Adipose tissue (tissue), 3 donors: ENCODE measurements at places on chromosomes 7 and 10. TPM values are rescaled to one million over a fixed set of nuclear protein-coding genes. Genes with fewer than 3 reads are reported as not detected.

Gene VWDE
- not detected for polyA plus RNA-seq

Gene LDB1
- polyA plus RNA-seq = 23.6 TPM

Gene C10orf67
- not detected for polyA plus RNA-seq

Gene GIMAP5
- 7.2 TPM for polyA plus RNA-seq

Gene PEX1
- polyA plus RNA-seq = 9.5 TPM

Gene KLLN
- polyA plus RNA-seq = 0.20 TPM

Gene CALCR
- not detected for polyA plus RNA-seq

Gene MACROH2A2
- polyA plus RNA-seq = 6.2 TPM

Gene GCK
- 0.64 TPM for polyA plus RNA-seq

Gene OPN1SW
- polyA plus RNA-seq = not detected

Gene HOXA6
- polyA plus RNA-seq = 0.39 TPM

Gene PRR15
- polyA plus RNA-seq = 3.3 TPM

Gene CHST3
- 21.8 TPM for polyA plus RNA-seq
